ENCODE measurements at places on chromosomes 2 and 18.
A peak's percentile ranks its signal among the peaks of the same experiment; 100 is the strongest.

GRCh38 chr18:25985707-25986394 is 104.6 kb downstream of the SS18 start:
- no peak for DNase-seq

- no peak for DNase-seq
Measured at GRCh38 chr2:237765875-237766274, 32.7 kb upstream of the RBM44 start.

- DNase-seq, result no peak
Measured at GRCh38 chr2:234415706-234416105, 81.2 kb downstream of the ARL4C start.

DNA sequence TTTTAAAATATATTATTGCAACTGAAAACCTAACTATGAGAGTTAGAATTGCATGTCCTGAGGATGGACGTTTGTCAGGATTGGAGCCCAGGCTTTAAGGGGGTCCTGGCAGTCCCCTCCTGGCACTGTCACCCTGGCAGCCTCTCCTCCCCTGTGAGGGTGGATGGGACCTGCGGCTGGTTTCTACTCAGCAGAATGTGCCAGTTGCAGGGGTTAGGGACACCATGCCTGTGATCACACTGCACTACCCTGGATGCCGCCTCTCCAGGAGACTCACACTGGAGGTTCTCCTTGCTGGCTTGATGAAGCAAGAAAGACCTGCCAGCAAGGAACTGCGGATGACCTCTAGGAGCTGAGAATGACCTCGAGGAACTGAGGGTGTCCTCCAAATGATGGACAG is 356.7 kb upstream of the MYT1L start:
- DNase-seq, result no peak

GRCh38 chr2:174697255-174697654 is 67.0 kb downstream of the CHRNA1 start:
- DNase-seq, result peak; percentile 89

- peak; percentile 35 for DNase-seq
Measured at GRCh38 chr18:58196164-58196563, 152.1 kb downstream of the NEDD4L start.

DNA sequence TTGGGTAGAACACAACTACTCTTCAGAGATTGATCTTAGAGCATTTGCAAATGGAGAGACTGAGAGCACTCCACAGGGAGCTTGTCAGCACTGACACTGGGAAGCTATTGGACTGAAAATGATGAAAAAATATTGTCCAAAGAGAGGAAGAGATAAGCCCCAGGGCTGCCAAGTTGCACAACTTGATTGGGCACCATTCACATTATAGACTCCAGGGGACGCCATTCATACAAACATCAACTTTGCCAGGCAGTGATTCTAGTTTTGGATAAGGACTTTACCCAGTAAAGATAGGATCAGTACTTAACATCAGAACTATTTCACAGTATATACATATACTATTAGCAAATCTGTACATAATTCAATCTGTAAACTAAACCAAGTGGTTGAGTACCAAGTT is 79.6 kb upstream of the MYCN start:
- DNase-seq, result no peak

GRCh38 chr2:217922101-217923006 is 80.4 kb downstream of the TNS1 start:
- no peak for DNase-seq

GRCh38 chr2:120959426-120959825 is 223.8 kb downstream of the GLI2 start:
- DNase-seq, result no peak

DNA sequence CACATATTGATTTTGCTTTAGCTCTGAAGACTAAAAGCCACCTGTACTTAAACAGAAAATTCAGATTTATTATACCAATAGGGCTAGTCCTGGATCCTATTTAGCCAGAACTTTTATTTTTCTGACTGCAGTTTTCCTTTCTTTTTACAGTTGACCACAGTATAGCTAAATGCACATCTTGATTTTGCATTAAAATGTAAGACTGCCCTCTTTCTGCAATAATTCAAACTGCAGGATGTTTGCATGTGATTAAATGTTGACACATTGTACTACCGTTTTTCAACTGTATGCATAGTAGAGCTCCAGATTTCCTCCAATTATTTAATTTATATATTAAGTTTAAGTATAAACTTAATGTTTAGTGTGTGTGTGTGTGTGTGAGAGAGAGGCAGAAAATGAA is 1262.9 kb downstream of the SUCLG1 start:
- DNase-seq, result peak; percentile 81

DNA sequence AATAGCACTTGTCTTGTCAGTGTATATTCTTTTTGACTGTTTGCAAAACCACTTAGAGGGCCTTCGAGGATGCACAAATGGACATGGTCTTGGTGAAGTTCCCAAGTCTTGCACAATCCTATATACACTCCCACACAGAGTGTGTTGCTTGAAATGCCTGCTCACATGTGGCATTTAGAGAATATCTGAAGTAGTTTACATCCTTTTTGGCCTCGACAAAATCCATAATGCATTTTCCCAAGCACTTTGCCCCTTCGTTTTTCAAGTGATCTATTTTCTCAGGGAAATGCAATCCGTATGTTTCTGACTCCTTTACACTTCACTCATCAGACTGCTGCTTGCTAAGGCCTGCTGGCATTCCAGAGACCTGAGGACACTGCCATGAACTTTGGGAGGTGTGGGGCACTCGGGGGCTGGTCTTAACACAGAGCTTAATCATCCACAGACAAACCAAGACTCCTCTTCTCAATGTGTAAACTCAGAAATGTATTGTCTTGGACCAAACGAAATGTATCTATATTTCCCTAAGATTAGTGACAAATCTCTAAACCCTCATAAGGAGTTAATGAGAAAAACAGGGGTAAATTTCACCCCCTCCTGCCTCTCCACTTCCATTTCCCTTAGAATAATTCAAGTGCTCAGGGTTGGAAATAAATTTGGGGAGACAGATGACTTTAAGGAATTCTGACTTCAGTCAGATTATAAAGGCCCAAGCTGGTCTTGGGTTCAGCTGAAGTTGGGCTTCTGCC is 219.3 kb upstream of the APCDD1 start:
- no peak for DNase-seq

DNA sequence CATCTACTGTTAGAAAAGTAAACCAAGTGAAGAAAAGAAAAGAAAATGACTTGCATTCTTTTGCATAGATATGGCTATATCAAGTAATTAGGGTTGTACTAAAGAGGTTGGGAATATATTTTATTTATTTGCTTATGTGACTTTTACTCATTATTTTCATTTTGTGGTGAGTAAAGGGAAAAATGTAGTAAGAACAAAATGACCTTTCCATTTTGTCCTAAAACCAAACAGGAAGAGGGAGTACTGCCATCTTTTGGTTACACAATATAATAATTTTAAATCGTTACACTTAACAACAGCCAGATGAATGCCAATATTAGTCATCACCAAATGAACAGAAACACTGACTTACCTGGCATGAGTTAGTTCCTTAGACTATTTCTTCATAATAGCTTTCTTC is 47.3 kb upstream of the NDUFV2 start:
- DNase-seq, result peak; percentile 52

DNA sequence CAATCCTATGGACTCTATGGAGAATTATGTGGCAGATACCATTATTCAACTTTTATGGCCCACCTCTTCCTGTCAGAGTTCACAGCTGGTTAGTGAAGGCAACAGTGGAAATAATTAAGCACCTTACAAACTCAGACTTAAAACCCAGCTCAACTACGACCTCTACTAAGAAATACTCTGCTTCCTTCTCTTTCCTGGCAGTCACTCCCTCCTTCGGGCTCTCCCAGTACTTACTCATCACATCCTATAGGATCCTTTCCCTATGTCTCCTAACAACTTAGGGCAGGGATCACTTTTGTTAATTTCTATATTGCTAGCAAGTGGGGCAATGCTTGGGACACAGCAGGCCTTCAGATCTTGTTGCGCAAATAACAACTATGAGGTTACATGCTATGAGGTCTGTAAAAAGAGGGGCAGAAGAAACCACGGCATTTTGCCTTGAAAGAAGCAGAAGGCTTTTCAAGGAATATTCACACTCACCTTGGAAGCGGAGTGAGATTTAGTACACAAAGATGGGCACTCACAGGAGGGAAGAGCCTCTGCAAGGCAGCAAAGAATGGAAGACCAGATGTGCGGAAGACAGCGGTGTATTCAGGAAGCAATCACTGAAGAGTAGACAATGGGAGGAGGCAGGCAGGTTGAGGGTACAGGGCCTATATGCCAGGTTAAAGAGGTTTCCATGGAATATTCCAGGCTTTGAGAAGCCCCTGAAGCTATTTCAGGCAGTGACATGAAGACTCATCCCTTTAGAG is 2.1 kb downstream of the STK39 start:
- DNase-seq, result peak; percentile 28

GRCh38 chr18:5476961-5477800 is 66.6 kb downstream of the EPB41L3 start:
- DNase-seq, result no peak

DNA sequence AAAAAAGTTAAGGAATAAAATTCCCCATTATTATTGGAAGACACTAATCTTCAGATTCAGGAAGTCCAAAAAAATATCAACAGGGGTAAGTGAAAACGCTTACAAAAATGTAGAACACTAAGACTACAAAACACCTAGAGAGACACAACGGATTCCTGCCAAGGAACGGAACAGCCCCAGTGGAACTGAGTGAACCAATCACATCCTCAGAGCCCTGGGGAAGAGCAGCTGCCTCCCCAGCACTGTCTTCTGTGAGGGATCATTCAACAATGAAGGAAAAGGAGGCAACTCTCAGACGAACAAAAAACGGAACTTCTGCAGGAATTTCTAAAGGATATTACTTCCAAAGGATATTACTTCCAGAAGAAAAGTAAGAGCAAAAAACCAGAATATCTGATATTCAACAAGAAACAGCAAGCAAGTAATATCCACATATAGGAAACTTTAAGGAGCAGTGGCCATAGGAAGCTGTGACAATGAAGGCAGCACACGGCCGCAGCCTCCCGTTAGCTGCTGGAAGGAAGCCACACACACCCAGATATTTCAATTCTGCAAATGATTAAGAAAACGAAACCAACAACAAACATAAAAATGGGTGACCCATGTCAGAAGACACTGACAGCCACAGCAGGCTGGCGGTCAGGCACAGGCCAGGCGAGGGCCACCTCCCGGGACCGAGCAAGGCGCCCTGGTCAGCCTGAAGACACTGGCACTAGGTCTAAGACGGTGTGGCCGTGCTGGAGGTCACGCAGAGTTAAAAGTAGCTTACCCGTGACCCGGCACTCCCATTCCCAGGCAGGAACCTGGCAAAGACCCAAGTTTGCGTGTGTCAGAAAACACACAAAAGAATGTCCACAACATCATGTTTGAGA is 81.8 kb downstream of the HDAC4 start:
- DNase-seq, result peak; percentile 31

- peak; percentile 63 for DNase-seq
Measured at GRCh38 chr2:145563741-145564615, 1044.1 kb upstream of the ZEB2 start.

DNA sequence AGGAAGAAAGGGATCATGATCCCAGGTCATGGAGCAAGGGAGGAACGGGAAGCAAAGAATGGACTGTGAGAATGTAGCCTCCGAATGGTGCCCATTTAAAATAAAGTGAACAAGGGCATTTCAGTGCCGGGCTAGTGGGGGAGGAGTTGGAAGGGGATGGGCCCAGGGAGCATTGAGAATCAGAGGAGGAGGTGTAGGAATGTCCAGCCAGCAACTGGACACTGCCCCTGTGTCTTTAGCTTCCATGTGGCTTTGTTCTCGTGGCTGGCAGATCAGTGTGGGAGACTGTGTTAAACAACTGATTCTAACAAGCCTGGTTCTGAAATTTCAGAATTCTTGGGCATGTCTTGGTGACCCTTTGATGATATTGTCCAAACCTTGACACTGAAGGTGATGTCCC is 1.4 kb upstream of the RNF103 start:
- DNase-seq, result no peak

DNA sequence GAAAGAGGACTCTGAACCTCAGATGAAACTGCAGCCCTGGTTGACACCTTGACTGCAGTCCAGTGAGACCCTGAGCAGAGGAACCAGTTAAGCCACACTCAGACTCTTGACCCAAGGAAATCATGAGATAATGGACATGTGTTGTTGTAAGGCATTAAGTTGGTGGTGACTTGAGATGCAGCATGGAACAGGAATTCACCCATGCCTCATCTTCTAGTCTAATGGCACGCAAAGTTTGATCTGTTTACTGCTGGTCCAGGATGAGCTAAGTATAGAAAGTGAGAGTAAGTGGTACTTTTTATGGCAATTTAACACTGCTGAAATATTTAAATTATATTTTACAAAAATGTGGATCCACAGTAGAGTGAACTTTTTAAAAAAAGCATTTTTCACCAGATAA is 51.3 kb upstream of the LTBP1 start:
- DNase-seq, result no peak

GRCh38 chr18:67730886-67731285 is 214.4 kb upstream of the DSEL start:
- DNase-seq, result peak; percentile 68

DNA sequence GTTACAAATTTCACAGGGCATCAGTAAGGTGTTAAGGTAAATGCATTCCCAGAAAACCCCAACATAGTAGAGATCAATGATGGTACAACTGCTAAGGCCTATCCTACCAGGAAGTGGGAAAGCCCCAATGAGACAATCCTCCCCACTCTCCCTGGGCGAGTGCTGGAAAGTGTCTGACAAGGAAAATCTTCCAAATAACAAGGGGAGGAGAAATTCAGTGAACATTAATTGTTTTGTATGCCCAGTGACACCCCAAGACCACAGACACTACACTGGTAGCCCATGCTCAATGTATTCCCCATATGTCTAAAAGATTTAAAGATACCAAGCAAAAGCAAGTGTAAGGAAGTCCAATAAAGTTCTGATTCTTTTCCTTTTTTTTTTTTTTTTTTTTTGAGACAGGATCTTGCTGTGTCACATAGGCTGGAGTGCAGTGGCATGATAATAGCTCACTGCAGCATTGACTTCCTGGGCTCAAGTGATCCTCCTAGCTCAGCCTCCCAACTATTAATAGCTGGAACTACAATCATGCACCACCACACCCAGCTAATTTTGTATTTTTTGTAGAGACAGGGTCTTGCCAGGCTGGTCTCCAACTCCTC is 24.7 kb downstream of the B4GALT6 start:
- DNase-seq, result peak; percentile 3

GRCh38 chr2:100180503-100180902 is 38.1 kb upstream of the AFF3 start:
- DNase-seq, result no peak

GRCh38 chr2:105373895-105374401 is 24.9 kb downstream of the FHL2 start:
- no peak for DNase-seq

- DNase-seq, result peak; percentile 21
Measured at GRCh38 chr2:148990968-148991367, 47.5 kb upstream of the LYPD6B start.

All from DMS53 (cell line).